ENCODE measurements at places on chromosomes 3 and 15.

- DNase-seq: no peak
Observed at GRCh38 chr3:142595581-142595950, 627 bp upstream of the PLS1 start.

DNA sequence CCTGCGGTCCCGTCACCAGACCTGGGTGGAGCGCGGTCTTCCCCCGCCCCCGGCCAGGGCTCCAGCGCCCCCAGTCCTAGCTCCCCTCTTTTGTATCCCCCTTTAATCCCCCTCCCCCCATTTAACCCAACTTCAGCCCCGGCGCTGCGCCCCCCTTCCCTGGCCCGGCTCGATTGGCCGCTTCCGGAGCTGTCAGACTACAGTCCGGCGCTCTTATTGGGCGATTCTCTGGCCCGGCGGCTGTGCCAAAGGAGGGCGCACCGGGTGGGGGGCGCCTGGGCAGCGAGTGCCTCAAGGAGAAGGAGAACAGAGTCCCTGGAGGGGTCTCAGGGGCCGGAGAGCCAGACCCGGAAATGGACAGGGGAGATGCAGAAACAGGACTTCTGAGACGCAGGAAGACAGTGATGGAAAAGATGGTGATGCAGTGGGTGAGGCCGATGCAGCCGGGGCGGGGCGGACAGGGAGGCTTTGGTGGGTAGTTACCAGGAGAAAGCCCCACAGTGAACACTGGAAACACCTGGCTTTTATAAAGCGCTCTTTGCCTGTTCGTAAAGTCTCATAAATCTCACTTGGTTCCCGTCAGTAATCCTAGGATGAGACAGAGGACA, 1.2 kb upstream of the ADCY5 start:
- no peak for DNase-seq

GRCh38 chr3:24837601-24838000, 343.0 kb upstream of the THRB start:
- DNase-seq: no peak

DNA sequence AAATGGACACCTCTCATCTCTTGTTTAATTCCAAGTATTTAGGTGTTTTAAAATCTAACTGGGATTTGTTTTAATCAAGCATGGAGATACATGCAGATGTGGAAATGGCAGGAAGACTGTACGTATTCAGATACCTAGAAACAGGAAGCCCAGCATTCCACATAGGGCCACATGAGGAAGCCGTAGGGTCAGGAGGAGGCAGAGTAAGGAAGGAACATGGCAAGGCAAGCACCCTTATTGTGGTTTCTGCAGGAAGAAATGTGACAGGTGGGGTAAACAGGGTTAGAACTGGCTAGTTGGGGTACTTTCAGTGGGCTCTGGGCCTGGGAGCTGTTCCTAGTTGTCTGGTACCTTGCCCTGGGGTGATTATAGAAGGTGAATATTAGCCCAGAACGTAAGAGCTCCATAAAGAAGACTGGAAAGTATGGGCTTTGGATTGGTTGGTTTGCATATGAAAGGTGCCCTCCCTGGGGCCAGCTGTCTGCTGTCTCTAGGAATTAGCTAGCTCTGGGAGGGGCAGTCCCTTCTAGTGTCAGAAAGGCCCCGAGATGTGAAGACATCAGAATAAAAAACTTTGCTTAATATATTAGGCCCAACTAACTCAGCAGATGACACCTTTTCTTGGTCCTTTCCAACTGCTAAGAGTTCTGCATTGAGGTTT, 107.7 kb upstream of the CADPS start:
- DNase-seq: no peak

GRCh38 chr15:36644191-36644896, 64.9 kb downstream of the CDIN1 start:
- DNase-seq: peak; percentile 97

DNA sequence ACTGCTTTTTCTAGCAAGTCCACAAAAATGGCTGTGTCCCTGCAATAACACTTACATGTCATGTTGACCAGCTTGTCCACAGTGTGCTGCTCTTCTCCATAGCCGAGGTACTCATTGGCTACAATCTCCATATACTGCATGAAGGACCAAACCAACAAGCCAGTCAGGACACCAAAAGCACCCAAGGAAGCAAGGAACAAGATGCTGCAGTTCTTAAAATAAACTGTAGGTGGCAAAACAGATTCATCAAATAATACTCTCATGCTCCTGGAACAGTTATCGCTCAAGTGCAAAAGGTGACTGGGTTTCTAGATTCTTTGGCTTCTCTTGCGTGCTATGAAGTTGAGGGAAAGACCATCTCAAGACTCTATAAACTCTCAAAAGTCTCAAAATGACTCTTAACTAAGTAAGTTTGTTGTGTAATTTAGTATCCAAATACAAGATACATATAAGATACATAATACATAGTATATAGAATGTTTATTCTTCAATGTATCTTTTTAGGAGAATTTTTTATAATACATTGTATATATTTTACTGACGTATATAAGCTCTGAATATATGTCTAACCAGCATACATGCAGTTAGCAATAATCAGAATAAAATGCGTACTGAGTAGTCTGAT, 57.0 kb downstream of the NEK10 start:
- DNase-seq: no peak

DNA sequence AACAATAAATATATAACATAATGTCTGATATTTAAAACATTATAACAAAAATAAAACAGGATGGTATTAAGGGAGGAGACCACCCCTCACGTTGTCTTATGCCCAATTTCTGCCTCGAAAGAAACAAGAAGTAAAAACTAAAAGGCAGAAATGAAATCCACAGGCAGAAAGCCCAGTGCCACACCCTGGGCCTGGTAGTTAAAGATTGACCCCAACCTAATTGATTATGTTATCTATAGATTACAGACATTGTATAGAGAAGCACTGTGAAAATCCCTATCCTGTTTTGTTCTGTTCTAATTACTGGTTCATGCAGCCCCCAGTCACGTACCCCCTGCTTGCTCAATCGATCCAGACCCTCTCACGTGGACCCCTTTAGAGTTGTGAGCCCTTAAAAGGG, 22.3 kb upstream of the ACP3 start:
- no peak for DNase-seq

DNA sequence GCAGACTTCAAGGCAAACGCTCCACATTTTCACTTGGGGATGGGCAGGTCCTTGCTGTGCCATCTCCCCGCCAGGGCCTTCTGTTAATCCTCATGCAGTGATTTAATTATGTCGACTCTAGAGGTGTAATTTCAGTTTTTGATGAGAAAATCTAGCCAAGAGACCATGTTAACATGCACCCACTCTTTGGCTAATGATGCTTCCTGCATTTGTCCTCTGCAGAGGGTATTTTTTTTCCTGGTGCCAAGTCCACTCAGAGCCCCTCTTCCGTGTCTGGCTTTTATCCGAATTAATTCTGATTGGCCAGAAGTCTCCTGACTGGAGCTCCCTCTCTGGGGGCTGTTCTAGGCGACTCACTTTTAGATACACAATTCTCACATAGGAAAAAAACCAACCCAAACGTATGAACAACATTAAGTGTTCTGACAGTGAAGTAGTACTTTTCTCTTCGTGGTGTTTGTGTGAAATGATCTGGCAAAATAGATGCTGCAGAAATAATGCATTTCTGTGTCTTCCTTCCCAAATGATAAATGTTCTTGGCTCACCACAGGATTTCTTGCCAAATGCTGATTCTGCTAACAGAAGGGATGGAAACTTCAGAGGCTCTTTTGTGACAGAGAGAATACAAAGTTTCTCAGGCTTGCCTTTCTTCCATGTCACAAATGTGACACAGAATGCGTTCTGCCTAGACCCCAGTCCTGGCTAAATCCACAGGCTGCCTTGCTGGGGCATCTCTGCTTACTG, 190.0 kb downstream of the CACNA2D3 start:
- no peak for DNase-seq

- no peak for DNase-seq
Observed at GRCh38 chr3:14471690-14472089, 68.5 kb downstream of the GRIP2 start.

GRCh38 chr15:100275641-100276040, 66.1 kb downstream of the ADAMTS17 start:
- no peak for DNase-seq

- no peak for DNase-seq
Observed at GRCh38 chr3:57557085-57557537, 1.0 kb downstream of the PDE12 start.

DNA sequence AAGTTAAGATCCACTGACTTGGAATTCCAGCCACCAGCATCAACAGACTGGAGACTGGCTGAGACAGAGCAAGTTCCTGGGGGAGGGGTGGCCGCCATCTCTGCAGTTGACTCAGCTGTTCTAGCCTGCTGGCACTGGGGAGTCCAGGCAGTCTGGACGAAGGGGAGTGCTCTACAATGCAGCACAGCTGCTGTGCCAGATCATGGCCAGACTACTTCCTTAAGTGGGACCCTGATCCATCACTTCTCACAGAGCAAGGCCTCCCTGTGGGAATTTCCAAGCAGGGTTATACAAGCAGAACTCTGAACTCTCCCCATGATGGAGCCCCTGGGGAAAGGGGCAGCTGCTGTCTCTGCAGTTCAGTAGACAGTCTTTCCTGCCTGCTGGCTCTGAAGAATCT, 35.2 kb downstream of the PYGO1 start:
- no peak for DNase-seq

DNA sequence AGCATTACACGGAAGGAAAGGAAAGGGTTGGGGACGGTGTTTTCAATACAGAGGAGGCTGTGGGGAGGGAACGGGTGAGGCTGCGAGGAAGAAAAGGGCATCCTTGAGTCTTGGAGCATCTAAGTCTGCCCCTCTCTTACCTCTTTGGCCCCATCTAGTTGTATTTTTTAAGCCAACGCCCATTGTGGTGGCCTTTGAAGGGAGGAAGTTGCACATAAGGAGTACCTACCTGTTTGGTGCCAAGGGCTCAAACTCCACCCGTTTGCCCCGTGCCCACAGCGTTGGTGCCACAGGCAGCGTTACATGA, 146.1 kb upstream of the UMPS start:
- DNase-seq: no peak

- no peak for DNase-seq
Observed at GRCh38 chr3:81910244-81910852, 148.9 kb upstream of the GBE1 start.

- DNase-seq: no peak
Observed at GRCh38 chr3:114058646-114059045, 2.1 kb downstream of the QTRT2 start.

DNA sequence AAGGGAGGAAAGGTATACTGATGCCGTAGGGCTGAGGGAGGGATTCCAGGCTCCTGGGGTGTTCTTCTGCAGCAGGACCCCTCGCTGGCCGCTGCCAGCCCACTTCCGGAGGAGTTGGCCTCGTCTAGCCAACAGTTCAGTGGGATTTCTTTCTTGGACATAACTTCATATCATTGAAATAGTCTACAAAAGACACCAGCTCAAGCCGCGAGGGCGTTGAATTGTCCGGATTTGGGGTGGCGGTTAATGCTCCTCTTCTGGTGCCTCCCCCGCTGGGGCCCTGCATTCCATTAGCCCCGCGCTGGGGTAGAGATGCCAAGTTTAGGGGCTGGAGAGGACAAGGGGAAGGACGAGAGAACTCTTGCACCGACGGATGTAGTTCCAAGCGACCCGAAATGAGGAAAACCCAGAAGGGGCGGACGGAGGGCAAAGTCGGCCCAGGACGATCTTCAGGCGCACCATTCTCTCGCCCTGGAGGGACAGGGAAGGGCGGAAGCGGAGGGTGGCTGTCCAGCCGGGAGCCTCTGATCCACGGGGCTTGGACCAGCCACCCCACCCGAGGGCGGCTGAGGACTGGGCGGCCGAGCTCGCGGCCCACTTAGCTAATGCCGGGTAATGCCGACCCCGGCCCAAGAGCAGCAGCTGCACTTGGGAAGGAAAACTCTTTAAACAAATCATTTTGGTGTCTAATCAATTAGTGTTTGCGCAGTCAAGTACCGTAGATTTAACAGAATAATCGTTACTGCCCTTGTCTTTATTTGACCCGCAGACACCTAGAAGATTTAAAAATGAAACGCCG, 4.7 kb upstream of the ONECUT1 start:
- no peak for DNase-seq

- no peak for DNase-seq
Observed at GRCh38 chr3:150798122-150798618, 35.2 kb upstream of the SIAH2 start.

- DNase-seq: no peak
Observed at GRCh38 chr3:170322566-170323269, 34.8 kb upstream of the SKIL start.

- DNase-seq: no peak
Observed at GRCh38 chr3:59285560-59285959, 235.7 kb upstream of the CFAP20DC start.

DNA sequence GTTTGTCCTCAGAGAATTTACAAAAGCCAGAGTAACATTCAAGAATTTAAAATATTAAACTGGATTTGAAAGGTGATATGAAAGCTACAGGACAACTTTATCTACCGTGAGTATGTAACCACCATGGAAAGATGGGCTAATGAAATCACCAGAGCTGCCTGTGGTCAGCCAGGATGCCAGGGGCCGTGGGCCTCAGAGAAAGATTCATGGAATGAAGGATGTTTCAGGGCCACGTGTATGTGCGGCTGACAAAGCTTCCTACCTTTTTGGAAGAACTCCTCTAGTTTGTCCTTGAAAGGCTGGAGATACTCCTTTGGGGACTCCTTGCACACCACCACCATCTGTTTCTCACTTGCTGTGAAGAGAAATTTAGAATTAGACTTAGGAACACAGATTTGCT, 138.9 kb downstream of the GREM1 start:
- DNase-seq: no peak

DNA sequence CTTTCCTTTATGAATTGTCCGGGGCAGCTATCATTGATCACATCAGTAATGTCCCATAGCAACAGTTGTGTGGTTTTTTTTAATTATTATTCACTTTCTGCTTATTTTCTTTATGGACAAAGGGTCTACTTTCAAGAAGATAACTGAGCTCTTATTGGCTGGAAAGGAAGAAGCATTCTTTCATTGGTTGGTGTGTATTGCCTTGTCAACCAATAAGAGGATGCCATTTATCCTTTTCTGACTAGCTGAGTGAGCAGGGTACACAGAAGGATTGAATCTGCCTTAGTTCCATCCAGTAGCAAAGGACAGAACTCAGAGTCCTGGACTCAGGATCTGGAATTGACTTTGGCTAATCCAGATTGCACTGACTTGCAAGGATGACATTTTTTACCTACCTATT, 13.2 kb upstream of the AEN start:
- DNase-seq: no peak

DNA sequence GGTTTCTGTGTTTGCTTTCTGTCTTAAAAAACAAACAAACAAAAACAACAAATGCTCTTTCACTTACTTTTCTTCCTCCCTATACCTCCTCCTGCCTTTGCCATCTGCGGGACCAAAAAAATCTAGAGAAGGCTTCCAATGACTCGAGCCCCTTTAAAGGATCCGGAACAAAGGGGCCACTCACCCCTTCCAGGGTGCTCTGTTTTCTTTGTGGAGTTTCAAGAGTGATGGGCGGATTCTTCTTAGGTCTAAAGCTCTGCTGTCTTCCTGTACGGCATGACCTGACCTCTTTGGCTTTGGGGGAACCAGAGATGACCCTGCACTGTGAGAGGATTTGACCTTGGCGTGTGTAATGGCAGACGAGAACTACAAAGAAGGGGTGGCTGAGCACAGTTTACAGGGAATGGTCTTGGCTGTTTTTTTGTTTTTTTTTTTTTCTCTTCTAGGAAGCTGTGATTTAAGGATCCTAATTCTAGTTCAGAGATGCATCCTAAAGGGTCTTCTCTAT, 2.2 kb upstream of the MUC20 start:
- no peak for DNase-seq

- no peak for DNase-seq
Observed at GRCh38 chr3:4198491-4198890, 104.7 kb upstream of the SETMAR start.
